Cortex of kidney (tissue), 1 donor: ENCODE measurements at places on chromosomes 5 and 9.

- DNase-seq: no peak
Measured at GRCh38 chr5:90985341-90985740, 397.8 kb downstream of the ARRDC3 start.

DNA sequence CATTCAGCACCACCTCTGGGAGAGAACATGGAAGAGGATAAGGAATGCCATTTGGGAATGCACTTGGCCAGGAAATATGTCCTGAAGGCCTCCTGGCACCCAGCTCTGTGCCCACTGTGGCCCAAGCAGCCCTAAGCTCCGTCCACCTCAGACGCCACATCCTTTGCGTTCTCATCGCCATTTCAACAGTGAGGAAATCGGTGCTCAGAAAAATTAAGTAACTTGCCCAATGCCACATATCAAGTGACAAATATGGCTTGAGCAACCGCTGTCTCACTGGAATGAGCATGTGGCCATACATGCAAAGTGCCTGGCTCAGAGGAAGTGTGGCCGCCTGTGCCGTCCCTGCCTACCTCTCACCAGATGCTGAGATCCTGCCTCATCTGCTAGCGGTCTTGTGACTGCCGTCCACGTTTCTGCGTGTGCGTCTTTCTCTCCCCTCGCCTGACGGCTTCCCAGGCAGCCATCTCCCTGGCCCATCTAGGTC lies 984 bp upstream of the DOK3 start:
- DNase-seq: no peak

DNA sequence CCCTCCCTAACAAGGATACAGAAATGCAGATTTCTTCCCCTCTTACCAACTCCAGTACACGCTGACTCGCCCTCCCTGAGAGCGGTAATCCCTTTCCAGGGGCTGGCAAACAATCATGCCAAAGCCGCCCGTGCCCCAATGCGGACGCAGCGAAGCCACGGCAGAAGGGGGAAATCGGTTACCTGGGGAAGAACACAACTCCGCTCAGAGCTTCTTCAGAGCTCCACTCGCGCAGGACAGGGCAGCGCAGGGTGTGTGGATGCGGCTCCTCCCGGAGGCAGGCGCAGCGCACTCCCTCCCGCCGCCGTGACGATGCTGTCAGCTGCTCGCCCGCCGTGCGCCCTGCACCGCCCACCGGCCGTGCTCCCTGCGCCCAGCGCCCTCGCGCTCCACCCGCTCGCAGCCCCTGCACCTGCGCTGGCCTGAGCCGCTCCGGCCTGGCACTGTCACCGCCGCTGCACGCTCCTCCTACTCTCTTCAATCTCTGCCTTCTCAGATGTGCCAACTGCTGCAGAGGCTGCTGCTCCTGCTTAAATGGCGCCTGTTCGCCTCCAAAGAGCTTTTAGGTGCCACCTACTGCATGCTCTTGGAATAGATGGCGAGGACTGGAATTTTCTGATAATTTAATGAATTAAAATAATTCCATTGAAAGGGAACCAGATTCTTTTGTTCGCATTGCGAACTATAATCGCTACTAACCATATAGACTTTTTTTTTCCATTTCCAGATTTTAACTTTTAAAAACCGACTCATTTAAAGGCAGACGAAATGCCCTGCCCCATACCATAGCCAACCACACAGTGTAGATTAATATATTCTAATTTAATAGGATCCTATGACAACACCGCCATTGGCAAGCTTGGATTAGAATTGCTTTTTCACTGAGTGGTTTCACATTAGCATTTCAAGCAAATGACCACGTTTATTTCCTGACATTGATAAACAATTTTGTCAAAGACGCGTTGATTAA lies at the start of gene DIRAS2:
Gene DIRAS2 (minus strand): TSS at position 255 of the 970 bp plus-strand sequence. CDS start 28,997 bp downstream, outside the sequence.
- DNase-seq: no peak

- no peak for DNase-seq
Measured at GRCh38 chr5:125125031-125125823, 378.8 kb upstream of the ZNF608 start.

DNA sequence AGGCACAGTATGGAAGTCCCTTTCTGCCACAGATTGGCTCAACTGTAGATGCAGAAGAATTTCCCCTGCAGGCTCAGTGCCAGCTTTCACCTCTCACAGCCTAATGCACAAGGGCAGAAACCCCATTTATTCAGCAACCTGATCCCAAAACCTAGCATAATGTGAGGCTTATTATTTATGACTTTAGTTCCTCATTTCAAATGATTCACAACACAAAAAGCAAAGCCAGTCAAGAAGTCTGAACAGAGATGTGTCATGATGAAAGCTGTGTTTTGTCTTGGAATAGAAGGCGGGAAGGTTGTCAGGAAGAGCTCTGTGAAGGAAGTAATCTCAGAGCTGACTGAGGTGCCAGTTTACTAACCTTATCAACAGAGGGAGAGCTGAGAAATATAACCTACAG lies 369.7 kb downstream of the LRRC70 start:
- no peak for DNase-seq

DNA sequence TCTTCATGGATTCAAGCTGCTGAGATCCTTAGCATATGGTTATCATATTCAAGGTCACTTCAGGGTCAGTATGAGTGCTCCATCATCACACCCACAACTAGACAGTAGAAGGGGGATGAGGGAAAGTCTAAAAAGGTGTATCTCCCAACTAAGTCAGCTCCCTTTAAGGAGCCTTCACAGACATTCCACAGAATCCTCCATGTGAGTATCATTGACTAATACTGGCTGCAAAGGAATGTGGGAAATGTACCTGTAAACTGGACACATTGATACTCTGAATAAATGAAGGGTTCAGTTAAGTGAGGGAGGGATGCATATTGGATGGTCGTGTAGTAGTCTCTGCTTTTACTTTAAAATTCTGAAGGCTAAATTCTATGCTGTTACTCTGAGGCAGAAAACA lies 330.7 kb downstream of the LRRC70 start:
- no peak for DNase-seq

DNA sequence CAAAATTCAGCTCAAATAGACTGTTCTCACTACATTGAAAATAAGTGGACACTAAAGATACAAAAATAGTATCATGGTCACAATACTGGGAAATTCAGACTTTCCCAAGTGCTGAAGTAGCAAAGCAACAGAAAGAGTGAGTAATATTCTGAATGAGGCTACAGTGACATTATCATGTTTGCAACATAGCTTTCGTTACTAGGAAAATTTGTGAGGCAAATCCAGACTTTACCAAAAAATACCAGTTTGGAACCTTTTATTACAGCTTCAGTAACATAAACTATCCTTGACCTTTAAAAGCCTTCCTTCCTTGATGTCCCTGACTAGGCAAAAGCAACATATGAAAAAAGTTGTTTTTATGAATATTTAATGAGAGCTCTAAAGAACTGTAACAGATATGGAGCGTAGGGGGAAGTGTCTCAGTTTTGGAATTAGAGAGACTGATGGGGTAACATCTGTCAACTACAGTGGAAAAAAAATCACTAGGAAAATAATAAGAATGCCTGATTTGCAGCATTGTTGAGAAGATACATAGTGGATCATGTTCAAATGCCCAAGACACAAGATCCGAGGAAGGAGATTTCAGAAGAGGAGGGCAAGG lies 312.9 kb downstream of the ADGRV1 start:
- DNase-seq: no peak

GRCh38 chr9:129166623-129167557 lies 11.2 kb downstream of the IER5L start:
- DNase-seq: no peak

DNA sequence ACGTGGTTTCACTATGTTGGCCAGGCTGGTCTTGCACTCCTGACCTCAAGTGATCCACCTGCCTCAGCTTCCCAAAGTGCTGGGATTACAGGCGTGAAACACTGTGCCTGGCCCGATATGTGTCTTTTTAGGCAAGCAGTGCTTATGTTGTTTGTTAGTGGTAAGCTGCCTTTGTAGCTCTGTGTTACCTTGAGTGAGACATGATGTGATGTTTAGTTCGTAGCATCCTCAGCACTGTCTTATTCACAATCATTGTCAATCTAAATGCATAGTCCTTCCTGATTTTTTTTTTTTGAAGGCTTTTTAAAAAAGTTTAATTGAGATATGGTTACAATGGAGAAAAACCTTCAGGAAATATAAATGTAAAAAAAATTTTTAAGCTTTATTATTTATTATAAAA lies 45.5 kb downstream of the EXOSC2 start:
- DNase-seq: no peak
